ENCODE measurements at places on chromosomes 2 and 18.
A peak's percentile ranks its signal among the peaks of the same experiment; 100 is the strongest.

GRCh38 chr18:22132258-22132657 is 37.1 kb upstream of the GATA6 start:
- DNase-seq: no peak

GRCh38 chr18:9861933-9862332 is 23.8 kb upstream of the TXNDC2 start:
- DNase-seq: no peak

- DNase-seq: no peak
Measured at GRCh38 chr18:22340331-22340730, 77.4 kb downstream of the CTAGE1 start.

GRCh38 chr2:230600285-230600684 is 112.4 kb upstream of the CAB39 start:
- DNase-seq: no peak

- DNase-seq: no peak
Measured at GRCh38 chr18:46736135-46736534, 20.7 kb downstream of the ST8SIA5 start.

GRCh38 chr2:69017835-69018234 is 4.9 kb downstream of the ANTXR1 start:
- peak; percentile 33 for DNase-seq

GRCh38 chr2:168671932-168672331 is 130.5 kb upstream of the NOSTRIN start:
- peak; percentile 38 for DNase-seq

DNA sequence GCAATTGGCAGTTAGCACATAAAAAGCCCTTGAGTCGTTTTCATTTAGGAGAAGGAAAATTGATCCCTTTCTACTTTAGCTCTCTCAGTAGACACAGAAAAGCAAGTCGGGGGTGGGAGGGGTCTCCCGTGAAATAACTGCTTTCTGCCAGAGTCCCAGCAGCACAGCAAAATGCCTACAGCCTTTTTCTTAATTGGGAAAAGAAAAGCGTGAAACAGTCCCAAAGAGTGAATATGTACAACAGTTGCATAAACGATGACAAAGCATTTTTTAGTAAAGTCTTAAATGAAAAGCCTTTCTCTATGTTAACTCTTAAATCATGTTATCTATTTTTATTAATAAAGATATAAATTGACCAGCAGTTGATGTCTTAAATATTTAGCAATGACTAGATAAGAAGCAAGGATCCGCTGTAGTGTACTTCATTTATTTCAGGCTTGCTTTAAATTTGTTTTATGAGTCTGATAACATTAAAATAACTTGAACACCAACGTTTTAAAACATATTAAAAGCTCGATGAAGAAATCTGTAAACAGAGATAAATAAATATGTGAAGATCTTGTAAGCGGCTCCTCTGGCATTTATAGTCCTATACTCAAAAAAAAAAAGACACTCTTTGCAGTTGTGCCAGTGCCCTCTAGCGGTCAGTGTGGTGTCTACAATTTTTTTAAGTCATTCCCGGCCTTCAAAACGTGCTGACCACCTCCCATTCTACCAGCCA is 42.3 kb upstream of the ATIC start:
- peak; percentile 92 for DNase-seq

DNA sequence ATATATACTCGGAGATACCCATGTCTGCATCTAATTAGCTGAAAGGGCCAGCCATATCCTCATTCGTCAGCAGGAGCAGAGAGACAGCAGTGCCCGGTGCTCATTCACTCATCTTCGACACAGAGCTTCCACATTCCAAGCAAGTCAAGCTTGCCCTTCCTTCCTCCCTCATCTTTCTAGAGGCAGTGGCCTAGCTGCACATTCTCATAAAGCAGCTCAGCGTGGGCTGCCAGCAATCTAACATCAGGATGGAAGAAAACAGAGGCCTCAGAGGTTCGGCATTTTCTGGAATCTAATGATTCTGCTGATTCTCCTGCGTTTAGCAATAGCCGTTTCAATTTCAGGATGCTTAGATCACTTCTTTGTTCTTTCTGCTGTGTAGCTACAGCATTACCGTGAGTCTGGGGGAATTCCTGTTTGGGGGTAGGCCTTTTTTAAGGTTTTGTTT is 68.8 kb downstream of the CLHC1 start:
- peak; percentile 73 for DNase-seq

GRCh38 chr18:8776013-8776943 is 70.9 kb downstream of the MTCL1 start:
- peak; percentile 43 for DNase-seq

DNA sequence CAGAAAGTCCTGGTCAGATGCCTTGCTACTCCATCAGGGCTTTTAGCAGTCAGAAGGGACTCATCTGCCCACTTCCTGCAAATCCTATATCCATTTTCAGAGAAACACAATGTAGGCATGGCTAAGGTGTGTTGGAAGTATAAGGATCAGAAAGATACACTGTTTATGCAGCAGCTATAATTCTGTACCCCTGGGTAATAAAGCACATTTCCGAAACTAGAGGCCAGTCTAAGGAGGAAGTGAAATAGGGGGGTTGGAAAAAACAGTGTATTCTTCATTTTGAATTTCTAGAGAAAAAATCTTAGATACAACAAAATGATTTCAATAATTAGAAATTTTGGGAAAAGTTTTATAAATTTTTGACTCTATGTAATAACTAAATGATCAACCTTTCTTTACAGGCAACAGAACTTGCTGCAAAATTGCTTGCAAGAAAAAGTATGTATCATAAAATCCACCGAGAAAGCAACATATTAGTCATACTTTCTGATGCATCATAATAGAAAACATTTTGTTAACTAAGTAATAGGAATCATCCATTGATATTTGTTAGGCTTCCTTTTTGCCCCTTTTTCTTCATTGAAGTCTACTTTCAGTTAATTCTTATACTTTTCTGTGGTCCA is 47.4 kb downstream of the FSIP2 start:
- DNase-seq: no peak

GRCh38 chr2:179226961-179227259 is 37.7 kb downstream of the SESTD1 start:
- peak; percentile 1 for DNase-seq

DNA sequence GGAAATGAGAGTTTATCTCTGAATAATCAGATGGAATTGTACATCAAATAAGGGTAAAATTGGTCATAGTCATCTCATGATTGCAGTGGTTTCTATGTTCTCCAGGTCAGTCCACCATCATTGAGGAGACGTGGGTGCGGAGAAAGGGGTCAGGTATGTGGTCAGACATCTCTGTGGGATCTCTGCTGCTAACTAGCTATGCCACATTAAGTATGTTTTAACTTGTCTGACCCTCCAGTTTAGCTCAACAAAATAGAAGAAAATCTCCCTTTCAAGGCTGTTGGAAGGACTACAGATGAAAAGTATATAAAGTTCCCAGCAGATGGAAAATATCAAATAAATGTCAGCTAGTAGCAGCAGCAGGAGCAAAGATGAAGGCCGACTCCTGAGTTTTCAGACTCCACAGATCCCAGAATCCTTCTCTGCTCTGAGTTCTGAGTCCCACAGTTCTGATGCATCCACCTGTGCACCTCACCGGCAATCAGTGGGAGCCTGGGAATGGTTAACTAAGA is 106.6 kb upstream of the CYP1B1 start:
- no peak for DNase-seq

DNA sequence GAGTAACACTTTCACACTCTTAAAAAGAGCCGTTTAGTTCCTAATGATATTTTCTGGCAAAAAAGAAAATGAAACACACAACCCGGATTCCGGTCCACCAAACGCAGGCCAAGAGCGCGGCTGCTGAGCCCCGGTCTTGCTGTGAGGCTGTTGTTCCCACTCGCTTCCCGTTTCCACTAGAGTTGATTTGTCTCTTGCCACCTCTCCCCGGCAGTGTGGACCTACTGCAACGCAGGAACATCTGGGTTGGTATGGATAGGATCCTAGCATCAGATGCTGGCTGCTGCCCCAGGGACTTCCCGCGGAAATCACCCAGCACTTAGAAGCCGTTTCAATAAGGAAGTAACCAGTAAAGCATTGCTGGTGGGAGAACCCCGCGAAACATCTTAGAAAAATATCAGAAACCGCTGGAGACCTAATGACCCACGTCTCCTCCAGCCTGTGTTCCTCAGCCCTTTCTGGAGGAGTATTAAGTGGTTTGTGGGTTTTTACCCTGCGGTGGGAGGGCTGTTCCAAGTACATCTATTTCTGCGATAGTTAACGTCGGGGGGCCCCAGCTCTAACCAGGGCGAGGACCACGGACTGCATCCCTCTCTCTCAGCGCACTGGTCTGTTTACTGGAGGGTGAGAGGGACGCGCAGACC is 939 bp downstream of the DOCK10 start:
- peak; percentile 72 for DNase-seq

- DNase-seq: no peak
Measured at GRCh38 chr2:47155091-47155876, at the start of gene STPG4. Gene STPG4, minus strand, starts transcription at chr2:47155308. Its CDS starts 57 bp downstream, at chr2:47155251.

DNA sequence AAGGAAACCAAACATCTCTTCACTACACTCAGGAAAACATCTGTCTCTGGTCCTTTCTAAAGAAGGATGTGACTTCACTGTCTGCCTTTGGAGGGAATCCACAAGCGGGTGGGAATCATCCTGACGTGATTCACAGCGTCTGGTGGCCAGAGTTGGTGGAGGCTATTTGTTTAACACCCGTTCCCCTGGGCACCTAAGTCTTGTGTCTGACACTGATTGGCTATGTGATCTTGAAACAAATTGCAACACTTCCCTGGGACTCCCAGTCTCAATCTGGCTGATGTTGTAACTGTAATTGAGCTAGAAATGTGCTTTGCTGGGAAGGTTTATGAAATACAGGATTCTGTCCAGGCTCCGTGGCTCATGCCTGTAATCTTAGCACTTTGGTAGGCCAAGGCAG is 28.8 kb upstream of the SIX3 start:
- DNase-seq: peak; percentile 68

DNA sequence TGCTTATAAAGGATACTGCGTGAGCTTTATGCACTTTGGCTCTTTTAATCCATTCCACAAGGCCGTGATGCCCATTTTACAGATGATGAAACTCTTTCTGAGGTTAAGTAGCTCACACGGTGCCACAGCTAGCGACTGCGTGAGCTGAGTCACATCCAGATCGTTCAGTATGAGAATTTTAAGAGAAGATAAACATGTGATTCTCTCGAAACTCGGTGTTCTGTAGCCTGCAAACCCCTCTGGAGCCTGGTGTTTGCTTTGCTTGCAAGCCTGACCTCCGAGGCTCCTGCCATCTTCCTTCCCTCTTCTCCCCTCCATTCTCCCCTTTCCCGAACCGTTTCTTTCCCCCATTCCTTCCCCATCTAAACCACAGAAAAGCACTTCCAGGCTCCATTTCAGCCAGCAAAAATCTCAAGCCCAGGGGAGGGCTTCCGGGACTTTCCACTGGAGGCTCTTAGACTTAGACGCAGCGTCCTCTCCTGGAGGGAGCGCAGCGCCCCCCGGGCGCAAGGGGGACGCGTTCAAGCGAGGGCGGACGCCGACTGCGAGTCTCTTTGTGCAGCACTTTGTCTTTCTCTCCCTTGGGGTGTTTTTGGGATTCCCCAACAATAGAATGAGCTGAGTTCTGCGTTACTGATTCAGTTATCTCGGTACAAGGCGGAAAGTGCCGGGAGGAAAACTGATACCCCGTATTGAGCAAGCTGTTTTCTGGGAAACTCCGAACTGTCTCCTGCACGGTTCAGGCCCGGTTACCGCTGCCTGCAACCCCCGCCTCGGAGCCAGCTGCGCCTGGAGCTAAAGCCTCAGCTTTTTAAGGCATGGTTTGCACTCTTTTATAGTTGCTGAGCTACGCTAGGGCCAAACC is 38.0 kb downstream of the CYP1B1 start:
- DNase-seq: peak; percentile 76

DNA sequence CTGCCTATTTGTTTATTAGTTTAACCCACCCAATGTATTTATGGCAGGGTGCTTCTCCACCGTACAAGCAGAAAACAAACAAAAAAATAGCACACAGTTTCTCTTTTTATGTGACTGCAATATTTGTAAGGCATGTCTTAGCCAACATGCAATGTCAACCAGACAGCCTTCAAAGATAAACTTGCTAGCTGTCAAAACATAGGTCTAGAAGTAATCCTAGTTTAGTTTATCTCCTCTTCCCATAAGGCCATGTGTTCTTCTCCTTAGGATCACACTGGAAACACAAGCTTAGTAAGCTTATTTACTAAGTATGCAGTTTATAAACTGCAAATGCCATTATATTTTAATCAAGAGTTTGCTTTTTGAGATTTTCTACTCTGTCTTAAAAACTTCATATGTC is 75.6 kb downstream of the LDAH start:
- no peak for DNase-seq

DNA sequence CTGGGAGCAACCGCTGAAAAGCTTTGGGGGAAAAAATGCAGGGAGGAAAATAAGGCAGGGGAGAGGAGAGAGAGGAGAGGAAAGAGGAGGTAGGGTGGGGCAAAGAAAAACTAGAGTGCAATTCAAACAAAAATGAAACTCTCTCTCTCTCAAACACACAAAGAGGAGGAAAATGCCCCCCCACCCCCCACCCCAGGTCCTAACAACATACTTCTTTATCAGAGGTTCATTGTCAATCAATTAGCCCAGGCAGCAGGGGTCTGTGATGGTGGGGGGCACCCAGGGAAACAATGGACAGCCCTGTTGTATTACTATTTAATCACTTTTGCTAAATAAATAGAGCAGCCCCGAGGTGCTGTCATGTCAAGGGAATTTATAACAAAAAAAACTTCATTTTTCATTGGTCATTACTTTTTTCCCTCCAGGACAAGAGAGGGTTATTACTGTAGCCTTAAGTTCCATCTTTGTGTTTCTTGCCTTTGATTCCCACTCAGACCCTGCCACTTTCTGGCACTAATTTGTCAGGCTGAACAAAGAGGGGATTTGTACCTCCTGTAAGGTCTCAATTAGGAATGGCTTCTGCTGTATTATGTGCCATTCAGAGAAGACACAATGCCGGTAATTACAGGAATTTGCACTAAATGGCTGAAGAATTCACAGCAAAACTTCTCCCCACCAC is 55.0 kb downstream of the PLEKHM3 start:
- DNase-seq: no peak

GRCh38 chr2:235952714-235953113 is 215.5 kb downstream of the GBX2 start:
- no peak for DNase-seq

GRCh38 chr2:31947871-31948270 is 62.9 kb downstream of the MEMO1 start:
- no peak for DNase-seq

- no peak for DNase-seq
Measured at GRCh38 chr18:56112984-56113383, 525.0 kb upstream of the TCF4 start.

Data from fibroblast of the aortic adventitia (primary cell).